EL (cell line): ENCODE measurements at places on chromosomes 5 and 9.

GRCh38 chr5:151757233-151758140 lies 944 bp downstream of the ATOX1 start:
- no peak for DNase-seq

- no peak for DNase-seq
Measured at GRCh38 chr5:60826653-60827052, 17.4 kb downstream of the ELOVL7 start.

DNA sequence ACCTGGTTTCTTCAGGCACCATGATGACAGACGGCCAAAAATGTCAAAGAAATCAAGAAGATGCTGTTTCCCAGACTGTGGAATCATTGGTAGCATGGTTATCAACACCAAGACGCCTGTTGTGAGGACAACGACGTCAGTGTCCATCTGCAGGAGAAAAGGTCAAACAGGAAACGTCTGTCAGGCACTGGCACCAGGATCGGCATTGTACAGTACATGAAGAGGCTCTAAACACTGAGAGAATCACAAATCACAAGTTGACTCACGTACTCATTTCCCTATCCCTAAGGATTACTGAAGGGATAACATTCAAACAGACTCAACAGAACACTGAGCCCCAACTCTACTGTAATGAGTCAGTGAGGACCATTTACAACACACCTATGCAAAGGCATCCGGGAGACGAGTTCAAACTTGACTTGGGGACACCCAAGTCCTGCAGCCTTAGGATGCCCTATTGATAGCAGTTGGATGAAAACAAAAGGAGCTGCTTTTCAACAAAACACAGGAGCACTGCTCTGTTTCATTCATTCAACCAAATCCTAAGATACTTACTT lies 21.0 kb downstream of the TSC1 start:
- no peak for DNase-seq

DNA sequence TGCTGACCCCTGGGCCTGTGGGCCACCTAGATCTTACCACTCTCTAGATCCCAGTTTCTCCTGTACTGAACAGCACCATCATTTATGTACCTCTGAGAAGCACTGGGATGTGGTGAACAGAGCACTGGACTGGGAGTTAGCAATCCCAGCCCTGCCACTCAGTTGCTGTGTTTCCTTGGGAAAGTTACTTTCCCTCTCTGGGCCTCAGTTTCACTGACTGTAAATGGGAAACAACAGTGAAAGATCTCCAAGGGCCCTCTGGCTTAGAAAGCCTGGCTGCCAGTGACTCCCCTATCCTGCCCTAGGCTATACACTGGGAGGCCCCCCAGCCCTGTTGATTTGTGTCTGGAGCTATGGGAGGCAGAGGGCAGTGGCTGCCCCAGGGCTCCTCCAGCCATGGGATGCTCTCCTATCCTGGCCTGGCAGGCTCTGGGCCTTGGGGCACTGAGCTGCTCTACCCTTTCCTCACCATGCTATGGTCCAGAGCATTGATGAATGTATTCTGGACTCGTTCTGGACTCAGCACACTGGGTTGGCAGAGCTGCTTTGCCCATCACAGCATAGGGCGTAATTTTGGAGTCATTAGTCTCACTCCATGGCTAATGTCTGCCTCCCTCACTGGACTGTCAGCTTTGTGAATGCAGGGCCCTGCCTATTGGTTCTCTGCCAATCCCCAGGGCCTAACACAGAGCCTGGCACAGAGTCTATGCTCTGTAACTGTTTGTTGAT lies 99.3 kb downstream of the RGS3 start:
- no peak for DNase-seq

DNA sequence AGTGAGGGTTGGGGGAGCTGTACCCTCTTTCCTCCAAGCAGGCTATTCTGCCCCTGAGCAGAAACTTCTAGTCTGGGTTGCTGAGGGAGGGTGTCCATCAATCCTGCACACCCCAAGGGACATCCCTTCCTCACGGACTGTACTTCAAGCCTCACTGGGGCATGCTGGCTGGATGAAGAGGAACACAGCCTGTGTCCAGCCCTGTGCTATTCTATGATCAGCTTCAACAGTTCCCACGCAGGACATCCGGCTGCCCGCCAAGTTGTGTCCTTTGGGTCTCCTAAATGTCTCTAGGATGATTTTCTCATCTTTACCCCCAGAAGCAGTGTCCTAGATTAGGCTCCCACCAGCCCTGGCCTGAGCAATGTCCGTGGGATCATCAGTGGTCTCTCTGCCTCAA lies 68.1 kb downstream of the CRB2 start:
- no peak for DNase-seq

DNA sequence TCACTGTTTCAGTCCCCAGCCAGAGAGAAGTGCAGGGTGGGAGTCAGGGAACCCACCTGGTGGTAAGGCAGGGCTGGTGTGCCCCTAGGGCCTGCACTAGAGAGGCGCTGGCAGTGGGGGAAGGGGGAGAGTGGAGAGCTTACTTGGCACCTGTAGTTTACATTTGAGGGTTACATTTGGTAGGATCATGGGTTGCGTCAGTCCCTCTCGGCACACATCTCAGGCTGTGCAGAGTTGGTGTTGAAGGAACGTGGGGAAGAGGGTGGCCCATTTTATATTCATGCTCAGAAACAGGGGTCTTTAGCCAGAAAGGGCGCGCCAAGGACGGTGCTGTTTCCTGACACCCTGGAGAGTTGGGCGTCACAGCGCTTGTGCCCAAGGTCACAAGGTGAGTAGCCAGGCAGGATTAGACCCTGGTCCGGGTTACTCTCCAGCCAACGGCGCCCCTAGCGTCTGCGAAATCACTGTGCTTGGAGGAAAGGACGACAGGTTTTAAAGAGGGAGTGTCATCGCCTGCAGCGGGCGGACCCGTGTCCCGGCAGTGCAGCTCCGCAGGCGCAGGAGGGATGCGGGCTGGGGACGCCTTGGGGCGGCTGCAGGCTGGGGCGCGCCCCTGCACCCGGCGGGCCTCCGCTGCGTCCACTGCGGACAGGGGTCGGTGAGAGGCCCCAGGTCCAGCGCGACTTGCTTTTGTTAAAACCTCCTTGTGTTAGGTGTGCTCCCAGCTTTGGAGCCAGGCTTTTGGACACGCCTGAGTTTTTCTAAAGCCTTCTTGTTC lies 272.6 kb downstream of the FANCC start:
- DNase-seq: no peak

DNA sequence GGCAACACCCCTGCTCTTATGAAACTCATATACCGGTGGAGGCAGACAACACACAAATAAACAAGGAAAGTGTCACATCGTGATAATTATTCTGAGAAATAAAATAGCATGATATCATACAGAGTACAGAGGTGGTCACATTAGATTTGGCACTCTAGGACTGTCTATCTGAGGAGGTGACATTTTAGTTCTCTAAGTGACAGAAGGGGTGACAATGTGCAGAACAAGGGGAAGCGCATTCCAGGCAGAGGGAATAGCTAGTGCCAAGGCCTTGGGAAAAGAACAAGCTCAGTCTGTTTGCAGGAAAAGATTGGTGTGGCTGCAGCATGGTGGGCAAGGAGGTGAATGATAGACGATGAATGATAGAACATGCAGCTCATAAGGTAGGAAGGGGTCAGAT lies 12.7 kb upstream of the IRF1 start:
- DNase-seq: no peak

DNA sequence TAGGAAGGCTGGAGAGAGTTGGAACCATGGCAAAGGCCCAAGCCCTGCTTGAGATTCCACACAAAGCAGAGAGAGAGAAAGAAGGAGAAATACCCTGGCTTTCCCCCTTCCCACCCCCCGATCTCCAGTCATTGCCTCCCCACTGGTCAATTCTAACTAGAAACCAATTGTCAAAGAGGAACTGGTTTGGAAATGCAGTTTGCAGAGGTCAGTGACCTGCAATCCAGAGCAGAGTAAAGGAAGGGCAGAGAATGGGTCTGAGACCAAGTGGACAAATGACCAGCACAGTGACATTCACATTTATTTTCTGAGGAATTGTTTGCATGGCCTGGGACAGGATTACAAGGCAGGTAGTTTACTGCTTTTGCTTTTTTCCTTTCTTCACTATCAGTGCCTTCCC lies 37.5 kb upstream of the ZFYVE16 start:
- no peak for DNase-seq

- DNase-seq: peak; percentile 54
Measured at GRCh38 chr5:36305571-36306326, 4.0 kb upstream of the RANBP3L start.

DNA sequence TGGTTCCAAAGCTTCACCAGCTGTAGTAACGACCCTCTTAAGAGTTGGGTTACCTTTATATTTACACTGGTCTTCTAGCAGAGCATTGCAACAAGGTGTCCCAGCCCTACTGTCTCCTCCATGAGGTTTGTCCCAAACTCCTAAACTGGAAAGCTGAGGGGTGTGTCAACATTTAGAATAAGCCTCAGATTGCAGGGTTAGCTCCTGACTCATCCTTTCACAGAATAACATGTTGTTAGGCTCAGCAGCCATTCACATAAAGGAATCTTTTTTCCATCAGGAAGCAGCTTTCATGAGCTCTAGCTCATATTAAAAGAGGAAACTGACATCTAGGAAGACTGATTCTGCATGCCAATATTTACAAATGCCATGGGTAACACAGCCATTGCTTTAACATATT lies 238.7 kb downstream of the EFNA5 start:
- peak; percentile 61 for DNase-seq

DNA sequence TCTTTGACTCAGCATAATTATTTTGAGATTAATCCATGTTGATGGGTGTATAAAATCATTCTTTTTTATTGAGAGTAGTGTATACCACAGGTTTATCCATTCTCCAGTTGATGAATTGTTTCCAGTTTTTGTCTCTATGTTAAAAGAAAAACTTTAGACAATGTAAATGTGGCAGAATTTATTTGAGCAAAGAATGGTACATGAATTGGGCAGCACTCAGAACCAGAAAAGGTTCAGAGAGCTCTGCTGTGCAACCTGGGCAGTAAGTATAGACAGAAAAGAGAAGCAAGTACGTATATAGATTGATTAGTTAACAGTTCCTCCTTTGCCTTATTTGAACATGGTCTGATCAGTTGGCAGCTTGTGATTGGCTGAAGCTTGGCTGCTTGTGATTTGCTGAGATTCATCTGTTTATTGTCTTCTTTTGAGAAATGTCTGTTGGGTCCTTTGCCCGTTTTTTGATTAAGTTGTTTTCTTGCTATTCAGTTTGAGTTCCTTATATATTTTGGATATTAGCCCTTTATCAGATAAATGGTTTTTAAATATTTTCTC lies 41.4 kb downstream of the CDC42SE2 start:
- no peak for DNase-seq

- peak; percentile 50 for DNase-seq
Measured at GRCh38 chr9:5630081-5630507, 1.2 kb downstream of the RIC1 start.

DNA sequence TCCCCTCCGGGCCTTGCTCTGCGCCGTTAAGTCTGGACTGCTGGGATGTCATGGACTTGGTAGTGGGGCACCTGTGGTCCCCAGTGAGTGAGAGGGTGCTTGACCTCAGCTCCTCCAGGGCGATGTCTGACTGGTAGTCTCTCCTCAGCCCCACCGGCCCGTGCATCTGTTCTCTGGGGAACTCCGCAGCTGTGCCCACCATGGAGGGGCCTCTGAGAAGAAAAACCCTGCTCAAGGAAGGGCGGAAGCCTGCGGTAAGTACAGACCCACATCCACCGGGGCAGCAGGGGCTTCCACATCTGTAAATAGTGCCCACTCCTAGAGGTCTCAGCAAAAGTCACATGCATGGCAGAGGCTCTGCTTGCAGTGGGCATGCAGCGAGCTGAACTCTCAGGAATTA lies 52.6 kb upstream of the GARNL3 start:
- DNase-seq: no peak

GRCh38 chr9:97688654-97689053 lies 8.5 kb downstream of the XPA start:
- DNase-seq: no peak

GRCh38 chr9:129554649-129555048 lies 66.3 kb downstream of the C9orf50 start:
- DNase-seq: no peak

GRCh38 chr9:36980148-36980974 lies 53.7 kb downstream of the PAX5 start:
- no peak for DNase-seq

GRCh38 chr5:6455571-6456200 lies 7.0 kb downstream of the UBE2QL1 start:
- no peak for DNase-seq

- no peak for DNase-seq
Measured at GRCh38 chr5:33242277-33242676, 198.5 kb upstream of the TARS1 start.

- DNase-seq: peak; percentile 70
Measured at GRCh38 chr5:181181650-181182565, 23.1 kb downstream of the TRIM7 start.

DNA sequence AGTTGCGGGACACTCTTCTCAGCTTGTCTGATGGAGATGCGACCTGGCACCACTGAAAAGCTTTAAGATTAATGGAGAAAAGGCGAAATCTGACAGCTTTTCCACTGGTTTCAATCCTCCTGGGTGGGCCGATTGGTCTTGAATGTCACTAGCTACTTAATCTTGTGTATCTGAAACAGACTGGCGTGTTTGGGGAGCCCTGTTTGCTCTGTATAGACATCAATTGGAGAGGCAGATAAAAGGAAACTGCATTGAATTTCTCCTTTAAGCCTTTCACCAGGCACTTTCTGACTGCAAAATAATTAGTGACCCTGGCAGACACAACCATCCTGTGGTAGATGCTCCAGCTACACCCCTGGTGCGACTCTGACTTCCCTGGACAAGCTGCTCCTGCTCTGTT lies 224.2 kb downstream of the NDUFS4 start:
- no peak for DNase-seq

DNA sequence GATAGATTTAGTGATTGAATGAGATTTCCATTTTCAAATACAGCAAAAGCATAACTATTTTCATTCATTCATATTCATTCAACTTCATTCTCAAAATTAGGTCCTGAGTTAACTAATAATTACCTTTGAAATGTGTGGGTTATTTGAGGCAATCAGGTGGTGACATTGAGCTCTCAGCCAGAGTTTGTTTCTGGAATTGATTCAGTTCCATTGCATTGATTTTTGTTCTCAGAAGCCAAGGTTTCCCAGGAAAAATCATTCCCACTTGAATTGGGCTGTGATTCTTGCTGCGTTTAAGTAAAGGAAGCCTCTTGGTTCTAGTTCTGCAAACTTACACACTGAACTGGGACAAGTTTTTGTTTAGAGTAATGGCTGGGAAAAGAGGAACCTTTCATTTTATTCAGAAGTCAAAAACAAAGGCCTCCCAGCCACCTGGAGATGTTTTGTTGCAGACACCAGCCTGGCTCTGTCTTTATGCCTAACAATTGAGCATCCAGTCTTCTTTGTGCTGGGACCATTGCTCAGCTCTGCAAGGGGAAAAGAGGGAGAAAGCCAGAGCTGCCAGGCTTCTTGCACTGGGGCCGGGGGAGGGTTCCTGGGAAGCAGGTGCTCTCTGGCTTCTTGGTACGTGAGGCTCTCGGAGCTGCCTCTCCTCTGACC lies 198.6 kb downstream of the TRIO start:
- DNase-seq: no peak

DNA sequence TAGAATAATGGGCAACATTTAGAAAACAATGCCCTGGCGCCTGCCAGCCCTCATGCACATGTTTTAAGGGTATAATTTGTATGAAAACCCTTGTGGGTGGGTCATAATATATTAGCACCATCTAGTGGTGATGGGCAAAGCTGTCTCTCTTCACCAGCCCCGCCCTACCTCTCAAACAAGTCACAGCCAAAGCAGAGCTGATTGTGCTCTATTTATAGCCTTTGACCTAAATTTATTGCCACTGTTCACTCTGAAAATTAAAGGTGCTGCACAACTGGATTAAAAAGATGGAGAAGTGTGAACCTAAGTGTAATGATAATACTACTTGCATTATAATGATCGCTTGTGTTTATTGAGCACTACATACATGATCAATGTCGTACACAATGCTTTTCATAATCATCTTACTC lies 131.9 kb upstream of the ANKH start:
- peak; percentile 67 for DNase-seq

- DNase-seq: no peak
Measured at GRCh38 chr5:58459146-58460001, 512 bp downstream of the PLK2 start.
